ENCODE measurements at places on chromosomes 3 and 15. TPM values are rescaled to one million over a fixed set of nuclear protein-coding genes. Genes with fewer than 3 reads are reported as not detected.

DNA sequence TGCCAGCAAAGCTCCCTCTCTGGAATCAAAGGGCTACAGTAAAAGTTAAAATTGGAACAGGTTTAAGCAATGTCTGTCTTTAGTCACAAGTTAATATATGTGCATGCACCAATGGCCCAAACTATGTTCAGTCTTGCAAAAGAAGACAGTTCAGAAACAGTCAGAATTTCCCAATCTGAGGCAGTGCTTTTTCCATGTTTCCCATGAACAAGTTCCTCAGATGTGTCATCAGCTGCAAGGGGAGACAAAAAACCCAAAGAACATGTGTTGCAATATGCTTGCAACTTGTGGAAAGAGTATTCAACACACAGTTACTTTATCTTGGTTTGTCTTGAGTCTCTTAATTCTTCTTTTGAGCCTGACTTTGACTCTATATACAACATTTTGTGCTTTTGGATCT lies 148.4 kb downstream of the USP13 start:
- DNase-seq: no peak
- no peak overlapping the region for H3K27ac ChIP-seq
- H3K36me3 ChIP-seq: no peaks in the 10 kb centered on the region
- H3K4me1 ChIP-seq: no peaks in the 10 kb centered on the region

DNA sequence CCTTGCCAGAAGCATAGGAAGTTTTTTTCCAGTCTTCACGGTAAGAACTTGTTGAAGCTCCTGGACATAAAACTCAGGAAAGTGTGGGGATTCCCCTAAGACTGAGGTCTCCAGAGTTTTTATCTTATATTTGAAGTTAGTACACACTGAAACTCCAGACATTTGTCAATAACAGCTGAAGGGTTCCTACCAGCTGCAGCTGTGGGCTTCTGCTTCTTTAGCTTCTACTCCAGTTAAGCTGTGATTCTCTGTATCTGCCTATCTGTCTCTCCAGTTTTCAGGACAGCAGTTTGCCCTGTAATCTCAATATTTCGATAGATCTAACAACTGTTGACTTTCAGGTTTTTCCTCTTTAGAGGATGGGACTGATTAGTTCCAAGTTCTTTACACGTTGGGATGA lies 966.0 kb upstream of the SEMA6D start:
- no peak for DNase-seq
- no peaks in the 10 kb centered on the region for H3K27me3 ChIP-seq
- no peaks in the 10 kb centered on the region for H3K36me3 ChIP-seq
- no peak overlapping the region for H3K27ac ChIP-seq

DNA sequence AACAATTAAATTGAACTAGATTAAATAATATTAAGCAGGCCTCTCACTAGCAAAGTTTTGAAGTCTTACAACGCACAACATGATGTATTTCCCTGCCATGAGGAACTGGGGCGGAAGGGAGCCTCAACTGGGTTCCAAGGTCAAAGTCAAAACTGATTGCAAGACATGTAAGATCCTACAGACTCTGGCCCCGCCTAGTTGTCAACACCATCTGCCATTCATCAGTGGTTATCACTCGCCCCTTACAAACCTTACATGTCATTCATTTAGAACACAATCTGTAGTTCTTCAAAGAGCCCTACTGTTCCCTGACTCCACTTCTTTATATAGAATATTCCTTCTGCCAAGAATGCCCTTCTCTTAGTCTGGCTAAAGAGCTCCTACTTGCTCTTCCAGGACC lies 10.0 kb downstream of the ATP13A3 start:
- H3K27me3 ChIP-seq: no peaks in the 10 kb centered on the region
- H3K36me3 ChIP-seq: no peaks in the 10 kb centered on the region
- H3K4me3 ChIP-seq: no peak overlapping the region
- H3K27ac ChIP-seq: no peak overlapping the region
- H3K4me1 ChIP-seq: peaks cover 4% of the 10 kb centered on the region
- DNase-seq: no peak

Gene CAMKV
- total RNA-seq: not detected
